ENCODE measurements at places on chromosomes 12 and 14.
A peak's percentile ranks its signal among the peaks of the same experiment; 100 is the strongest.

DNA sequence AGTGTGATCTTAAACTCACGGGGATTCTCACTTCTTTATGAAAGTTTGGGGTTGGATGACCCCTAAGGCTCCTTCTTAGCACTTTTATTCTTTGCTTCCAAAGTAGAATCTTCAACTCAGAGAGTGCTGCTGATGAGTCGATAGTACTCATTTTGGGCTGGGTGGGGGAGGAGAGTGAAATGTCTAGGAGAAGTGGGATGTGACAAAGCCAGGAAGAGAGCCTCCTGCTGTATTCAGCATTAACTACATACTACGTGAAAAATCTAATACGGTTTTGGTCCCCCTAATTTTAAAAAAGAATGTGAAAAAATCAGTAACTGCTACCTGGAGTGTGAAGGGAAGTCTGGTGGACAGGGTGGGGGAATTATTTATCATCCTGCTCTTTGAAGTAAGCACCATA, 148.3 kb downstream of the SAMD4A start:
- no peak for DNase-seq

- DNase-seq = no peak
These were observed 431 bp upstream of the RHOJ start for GRCh38 chr14:63203618-63204406.

DNA sequence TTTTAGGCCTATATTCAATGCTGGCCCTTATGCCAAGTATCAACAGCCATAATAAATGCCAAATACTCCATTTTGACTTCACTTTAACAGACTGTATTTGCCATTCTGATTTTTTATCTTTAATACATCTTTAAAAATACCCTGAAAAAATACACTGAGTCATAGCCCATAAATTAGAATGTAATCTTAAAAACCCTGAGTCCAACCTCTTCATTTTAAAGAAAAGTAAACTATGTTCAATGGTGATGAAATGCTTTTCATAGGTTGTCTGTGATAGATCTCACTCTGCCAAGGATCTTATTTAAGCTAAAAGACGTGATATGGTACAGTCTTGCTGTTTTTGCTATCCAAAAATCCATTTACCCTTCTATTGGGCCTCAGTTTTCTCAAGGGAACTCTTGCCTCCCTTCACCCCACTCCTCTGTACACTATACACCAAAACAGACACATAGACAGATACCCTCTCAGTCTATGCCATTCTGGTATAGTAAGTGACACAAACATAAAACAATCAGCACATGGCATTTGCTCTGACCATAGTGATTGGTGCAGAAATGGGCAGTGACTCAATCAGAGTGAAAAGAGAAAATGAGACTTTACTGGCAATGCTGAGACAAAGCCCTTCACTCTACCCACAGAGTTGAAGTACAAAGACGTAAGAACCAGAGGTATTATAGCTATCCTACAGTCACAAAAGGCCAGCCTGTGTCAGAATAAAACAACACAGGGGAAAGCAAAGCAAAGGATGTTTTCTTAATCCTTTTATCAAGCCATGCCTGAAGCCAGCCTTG, 49.1 kb downstream of the BTG1 start:
- no peak for DNase-seq

DNA sequence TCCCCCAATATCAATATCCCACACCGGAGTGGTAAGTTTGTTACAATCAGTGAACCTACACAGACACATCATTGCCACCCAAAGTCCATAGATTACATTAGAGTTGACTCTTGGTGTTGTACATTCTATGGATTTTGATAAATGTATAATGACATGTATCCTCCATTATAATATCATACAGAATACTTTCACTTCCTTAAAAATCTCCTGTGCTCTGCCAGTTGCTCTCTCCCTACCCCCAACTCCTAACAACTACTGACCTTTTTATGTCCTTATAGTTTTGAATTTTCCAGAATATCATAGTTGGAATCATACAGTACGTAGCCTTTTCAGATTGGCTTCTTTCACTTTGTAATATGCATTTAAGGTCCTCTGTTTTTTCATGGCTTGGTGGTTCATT, 48.4 kb downstream of the SLC4A8 start:
- no peak for DNase-seq

DNA sequence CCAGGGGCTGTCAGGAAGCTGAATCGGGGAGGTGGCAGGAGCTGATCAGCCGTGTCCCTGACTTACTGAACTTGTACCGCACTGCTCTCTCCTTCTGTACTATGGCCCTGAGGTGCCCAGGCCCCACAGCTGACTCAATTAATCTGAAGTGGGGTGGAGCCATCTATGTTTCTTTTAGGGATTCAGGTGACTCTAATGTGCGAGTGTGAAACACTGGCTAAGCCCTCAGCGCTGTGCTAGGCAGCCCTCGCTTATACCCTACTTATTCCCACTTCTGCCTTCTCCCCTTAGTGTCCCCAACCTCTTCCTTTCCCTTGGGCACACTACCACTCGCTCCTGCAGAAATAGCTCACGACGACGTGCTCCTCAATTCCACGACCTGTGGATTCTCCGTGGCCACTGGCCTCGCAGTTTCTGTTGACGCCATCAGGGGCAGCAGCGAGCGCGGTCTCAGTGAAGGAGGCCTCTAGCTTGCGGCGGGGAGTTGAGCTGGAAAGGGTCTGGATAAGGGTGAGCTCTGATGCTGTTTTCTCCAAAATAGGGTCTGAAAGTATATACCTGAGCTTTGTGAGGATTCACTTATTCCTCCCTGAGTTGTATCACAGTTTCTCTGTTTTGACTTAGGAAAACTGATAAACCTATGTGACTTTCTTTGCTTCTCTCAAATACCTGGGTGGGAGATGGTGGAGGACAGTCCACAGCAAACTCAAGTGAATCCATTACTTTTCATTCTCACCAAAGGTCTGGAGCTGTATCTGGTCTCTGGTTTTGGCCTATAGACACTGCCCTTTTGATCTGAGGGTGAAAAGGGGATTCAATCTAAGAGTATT, 167.6 kb downstream of the SLC41A2 start:
- DNase-seq = peak; percentile 34

GRCh38 chr14:99581374-99581773, 22.6 kb downstream of the CCDC85C start:
- DNase-seq = no peak

GRCh38 chr12:52442600-52443061, 8.5 kb upstream of the KRT75 start:
- DNase-seq = no peak

DNA sequence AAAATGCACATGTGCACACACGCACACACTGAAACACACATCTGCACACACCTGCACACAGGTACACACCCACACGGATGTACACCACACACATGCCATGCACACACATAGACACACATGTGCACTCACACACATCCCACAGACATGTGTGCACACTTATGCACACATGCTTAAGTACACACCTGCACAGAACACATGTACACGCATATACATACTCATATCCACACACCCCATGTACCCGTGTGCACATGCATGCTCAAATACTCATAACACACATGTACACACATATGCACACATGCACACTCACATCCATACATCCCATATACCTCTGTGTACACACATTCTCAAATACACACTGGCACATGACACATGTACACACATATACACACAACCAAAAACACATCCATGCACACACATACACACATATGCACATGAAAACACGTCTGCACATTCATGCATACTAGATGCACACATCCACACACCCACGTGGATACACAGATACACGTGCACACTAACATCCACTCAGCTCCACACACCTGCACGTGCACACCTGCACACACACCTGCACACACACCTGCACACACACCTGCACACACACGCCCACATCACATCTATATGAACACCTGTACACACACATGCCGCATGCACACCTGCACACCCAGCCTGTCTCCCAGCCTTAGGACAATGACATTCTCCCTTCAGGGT, 336.7 kb downstream of the ADGRD1 start:
- no peak for DNase-seq

DNA sequence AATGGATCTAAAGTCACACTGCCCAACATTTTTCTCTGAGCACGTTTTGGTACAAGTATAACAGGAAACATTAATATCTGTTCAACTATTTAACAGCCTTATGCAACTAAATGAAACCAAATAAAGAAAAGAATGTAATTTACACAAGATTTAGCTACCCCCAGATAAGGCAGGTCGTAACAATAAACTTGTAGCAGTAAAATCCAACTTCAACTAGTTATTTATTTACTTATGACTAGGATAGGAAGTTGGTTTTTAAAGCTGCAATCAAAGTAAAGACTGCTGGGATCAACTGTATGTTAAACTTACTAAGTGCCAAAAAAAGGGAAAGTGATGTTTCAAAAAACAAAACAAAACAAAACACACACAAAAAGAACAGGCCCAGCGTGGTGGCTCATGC, 30.9 kb downstream of the FERMT2 start:
- no peak for DNase-seq

DNA sequence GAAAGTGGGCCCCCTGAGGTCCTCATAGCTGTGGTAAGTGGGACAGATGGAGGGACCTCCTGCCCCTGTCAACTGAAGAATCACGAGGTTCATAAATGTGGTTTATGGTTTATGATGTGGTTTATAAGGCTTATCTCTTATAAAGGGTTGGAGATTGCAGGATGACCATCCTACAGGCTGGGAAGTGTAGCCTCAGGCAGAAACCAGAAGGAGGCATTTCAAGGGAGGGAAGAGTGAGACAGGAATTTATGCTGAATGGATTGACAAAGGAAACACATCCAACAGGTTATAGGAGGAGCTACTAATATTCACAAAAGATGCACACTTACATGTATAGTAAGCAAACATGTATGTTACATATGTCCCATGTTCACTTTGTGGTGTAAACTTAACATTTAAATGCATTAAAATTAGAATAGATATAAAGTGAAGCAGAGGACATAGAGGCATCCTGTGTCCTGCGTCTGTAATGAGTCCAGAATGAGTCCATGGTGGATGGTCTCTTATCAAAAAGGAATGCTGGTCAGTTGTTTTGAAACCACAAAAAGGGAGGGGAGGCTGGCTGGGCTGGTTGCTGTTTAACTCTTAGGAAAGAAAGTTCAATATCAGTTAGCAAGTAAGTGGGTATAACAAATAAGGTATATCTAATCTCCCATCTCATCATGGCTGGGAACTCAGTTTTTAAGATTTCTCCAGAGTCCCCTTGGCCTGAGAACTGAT, 149.0 kb upstream of the RMST start:
- no peak for DNase-seq

DNA sequence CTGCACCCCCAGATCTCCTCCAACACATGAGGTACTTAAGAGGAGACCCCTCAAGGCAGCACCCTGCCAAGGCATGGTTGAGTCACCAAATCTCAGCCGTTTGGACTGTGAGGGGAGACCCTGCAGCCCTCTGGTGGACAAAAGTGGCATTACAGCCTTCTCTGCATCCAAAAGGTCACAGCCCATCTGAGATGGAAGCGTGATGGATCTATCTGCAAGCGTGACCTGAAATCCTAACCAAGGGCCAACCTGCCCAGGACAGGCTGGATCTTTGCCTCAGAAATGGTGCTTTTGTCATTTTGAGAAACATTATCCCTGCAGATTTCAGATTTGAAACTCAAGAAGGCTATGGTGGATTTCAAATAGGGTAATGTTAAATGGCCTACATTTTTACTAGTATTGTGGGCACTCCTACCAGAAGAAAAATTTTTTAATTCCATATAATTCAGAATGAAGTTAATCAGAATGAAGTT, 23.7 kb upstream of the DHRS4 start:
- peak; percentile 86 for DNase-seq

DNA sequence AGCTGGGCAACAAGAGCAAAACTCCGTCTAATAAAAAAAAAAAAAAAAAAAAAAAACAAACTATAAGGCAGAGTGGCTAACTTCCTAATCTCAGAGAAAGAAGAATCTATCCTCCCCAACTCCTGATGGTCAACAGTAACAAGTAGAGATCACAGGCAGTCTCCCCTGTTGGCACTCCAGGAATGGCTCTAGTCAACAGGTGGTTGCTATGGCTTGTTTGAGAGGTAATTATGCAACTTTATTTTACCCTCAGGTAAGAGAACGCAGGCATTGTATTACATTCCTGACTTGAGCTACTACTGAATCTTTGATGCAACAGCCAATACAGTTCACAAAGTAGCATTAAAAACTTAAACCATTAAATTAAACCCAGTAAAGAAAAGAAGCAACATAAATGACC, 180.3 kb downstream of the DICER1 start:
- no peak for DNase-seq

DNA sequence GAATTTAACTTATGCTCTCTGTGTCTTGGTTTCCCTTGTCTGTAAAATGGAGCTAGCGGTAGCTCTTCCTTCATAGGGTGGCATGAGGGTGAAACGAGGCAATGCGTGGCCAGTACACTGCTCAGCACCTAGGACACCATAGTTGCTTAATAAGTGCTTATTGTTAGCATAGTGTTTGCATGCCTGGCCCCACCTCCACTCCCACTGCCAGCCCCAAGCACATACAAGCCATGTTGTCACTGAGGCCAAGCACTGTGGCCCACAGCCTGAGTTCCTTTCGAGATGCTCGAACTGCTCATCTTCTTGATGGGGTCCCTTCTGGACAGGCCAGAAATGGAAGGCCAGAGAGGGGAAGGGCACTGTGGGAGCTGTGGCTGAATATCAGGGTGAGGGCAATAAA, 839 bp downstream of the FICD start:
- DNase-seq = no peak
